Activated gamma-delta T cell treated with anti-CD3 and anti-CD28 coated beads, Interleukin-2, amount 50 U/mL, for 16 hours (primary cell): ENCODE measurements at places on chromosomes 7 and 10.
A peak's percentile ranks its signal among the peaks of the same experiment; 100 is the strongest.

GRCh38 chr10:130337696-130338635 is 201.8 kb downstream of the GLRX3 start:
- DNase-seq = no peak

DNA sequence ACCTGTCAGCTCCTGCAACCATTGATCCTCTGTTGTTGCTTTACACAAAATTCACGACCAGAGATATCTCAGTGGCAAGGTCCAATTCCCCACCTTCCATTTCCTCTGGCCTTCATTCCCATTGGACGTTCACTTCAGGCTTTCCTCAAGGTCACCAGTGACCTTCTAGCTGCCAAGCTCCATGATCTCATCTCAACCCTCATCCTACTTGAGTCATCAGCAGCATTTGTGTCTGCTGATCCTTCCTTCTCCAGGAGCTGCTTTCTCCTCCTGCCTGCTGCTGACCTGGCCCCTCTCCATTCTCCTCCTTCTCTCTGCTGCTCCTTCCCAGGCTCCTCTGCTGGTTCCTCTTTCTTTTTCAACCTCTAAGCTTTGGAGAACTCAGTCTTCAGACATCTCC is 66.2 kb upstream of the C10orf90 start:
- no peak for DNase-seq

DNA sequence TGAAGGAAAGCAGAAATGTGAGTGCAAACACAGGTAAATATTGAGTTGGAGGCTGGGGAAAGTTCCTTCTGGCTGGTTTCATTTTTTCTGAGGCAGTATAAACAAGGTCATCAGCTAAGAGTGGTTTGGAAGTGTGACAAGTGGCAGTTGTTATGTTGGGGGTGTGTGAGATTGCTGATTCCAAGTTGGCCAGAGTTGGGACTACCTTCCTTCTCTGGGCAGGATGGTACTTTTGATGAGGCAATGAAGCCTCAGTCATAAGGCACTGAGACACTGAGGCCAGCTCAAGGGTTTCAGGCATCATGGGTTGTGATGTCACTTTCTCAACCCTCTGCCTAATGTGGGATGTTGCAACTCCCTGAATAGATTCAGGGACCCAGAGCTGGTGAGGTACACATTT is 8.2 kb upstream of the PTTG1IP2 start:
- DNase-seq = no peak

GRCh38 chr10:17085011-17085725 is 44.4 kb downstream of the CUBN start:
- DNase-seq = no peak

DNA sequence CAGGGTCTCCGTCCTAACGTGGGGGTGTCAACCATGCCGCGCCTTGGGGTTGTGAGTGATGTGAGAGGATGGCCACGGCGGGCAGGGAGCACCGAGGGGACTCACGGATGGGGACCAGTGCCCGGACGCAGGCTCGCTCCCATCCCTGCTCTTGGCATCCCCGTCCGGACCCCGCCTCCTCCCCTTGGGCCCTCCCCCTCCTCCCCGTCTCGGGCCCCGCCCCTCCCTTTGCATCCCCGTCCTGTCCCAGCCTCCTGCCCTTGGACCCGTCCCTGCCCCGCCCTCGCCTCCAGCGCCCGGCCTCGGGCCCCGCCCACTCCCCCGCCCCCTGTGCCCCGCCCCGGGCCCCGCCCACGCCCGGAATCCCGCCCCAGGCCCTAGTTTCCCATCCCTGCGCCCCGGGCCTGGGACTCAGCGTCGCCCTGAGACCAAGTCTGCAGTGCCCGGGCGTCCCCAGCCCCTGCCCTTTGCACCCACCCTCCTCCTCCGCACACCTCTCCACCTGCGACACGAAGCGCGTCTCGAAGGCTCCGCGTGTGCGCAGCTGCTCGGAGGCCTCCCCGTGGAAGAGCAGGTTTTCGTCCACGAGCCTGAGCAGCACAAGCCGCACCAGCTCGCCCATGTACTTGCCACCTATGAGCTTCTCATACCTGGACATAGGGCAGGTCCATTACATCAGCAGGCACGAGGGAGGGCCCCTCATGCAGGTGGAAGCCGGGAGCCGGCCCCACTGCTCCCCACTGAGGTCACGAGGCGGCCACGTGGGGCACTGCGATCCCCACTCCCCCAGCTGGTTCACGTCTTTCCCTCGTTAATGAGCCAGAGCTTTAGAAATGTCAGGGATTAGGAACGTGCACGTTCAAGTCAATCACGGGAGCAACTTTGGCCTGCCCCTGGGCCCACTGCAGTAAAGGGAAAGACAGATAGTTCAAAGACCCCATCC is 5.1 kb upstream of the MYL7 start:
- peak; percentile 36 for DNase-seq

DNA sequence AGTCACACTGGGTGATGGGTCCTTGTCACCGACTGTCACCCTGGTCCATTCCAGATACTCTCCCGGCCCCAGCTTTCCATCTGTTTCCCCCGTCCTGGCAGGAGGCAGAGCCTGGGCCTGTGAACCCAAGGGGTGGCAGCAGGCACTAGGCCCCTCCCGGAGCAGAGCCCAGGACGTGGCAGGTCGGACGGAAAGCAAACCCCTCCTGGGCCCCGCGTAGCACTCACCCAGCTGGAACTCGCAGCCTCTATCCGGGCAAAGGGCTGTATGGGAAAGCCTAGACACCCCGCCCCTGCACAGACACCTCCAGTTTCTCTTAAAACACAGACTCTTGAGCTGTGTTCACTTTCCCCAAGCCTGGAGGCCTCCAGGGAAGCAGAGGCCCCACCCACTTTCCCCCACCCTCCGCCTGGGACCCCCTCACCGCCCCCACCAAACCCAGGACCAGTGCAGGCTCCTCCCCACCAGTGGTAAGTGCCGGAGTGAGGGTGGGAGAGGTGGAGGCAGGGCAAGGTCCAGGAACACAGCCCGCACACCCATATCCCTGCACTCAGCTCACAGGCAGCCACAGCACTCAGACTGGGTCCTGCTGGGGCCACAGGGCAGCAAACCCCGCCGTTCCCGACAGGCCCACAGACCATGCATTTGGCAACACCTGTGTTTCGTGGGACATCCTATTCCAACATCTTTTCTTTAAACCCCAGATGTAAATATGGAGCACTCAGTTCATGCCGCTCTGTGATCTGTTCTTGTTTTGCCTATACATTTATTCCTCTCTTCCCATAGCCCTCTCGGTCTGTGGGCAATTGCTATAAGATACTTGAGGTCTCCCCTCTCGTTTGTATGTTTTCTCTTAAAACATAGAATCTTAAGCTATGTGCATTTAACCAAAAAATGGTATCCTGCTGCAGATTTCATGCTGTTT is 98.2 kb upstream of the PDGFA start:
- DNase-seq = no peak

GRCh38 chr10:51521605-51522004 is 177.8 kb downstream of the CSTF2T start:
- no peak for DNase-seq
